GM13977 (cell line): ENCODE measurements at places on chromosomes 2 and 18.

DNA sequence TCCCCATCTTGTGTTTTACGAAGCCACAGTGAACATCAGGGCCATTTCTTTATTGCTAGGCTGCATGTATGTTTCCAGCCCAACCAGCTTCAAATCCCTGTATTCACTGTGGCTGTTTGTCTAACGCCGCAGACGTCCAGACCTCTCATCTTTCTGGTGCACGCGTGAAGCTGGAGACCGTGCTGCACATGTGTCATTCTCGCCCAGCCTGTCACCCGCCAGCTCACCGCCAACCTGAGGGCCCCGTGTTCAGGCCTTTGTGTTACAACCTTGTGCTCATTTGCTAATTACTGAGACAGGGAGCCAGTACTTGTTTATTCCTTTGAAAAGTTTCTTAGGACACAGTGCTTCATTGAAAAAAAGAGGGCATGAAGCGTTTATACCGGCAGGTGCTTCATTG lies 21.4 kb downstream of the SALL3 start:
- no peak for DNase-seq

DNA sequence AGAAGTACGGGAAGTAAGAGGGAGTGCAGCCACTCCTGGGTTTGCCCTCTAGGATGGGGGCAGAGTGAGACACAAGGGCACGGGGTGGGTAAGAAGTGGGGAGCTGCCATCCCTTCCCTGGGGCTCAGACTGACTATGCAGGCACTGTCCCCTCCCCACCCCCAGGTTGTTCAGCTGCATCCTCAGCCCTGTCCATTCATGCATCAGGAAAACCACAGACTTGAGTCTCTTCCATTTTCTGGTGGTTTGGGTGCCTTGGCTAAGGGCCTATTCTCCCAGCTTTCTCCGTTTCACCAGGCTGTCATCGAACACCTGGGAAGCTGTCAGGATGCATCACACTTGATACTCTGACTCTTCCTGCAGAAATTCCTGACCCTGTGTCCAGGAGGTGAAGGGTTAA lies 111.9 kb downstream of the TFCP2L1 start:
- DNase-seq: no peak

DNA sequence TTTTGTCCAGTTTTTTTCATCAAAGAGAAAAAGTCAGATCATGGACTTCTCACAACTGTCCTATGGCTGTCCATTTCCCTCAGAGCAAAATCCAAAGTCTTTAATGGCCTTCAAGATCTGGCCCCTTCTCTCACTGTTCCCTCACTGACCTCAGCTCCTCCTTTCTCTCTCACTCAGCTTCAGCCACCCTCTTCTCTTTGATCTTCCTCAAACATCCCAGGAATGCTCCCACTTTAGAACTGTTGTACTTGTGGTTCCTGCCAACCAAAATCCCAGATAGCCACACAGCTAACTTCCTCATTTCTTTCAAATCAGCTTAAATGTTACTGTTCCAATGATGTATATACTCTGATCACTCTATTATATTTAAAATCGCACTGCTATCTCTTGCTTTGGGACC lies 82.9 kb downstream of the NUP35 start:
- DNase-seq: no peak

DNA sequence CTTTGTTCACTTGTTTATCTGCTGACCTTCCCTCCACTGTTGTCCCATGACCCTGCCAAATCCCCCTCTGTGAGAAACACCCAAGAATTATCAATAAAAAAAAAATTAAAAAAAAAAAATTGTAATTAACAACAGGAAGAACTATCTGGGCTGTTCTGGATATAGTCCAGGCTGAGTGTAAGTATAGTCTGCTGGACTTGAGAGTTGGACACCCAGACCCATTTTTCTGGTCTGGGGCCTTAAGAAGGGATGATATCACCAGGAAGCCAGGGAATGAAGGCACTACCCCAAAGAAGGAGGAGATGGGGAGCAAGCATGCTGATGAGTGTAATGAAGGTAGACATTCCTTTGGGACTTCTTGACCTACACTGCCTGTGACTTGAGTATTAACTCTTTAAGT lies 72.1 kb upstream of the ZFP36L2 start:
- DNase-seq: no peak

GRCh38 chr2:15894481-15895144 lies 45.7 kb upstream of the MYCN start:
- no peak for DNase-seq
